Activated naive CD4-positive, alpha-beta T cell treated with anti-CD3 and anti-CD28 coated beads for 36 hours (primary cell): ENCODE measurements at places on chromosomes 11 and 22.

GRCh38 chr22:44186737-44187136 lies 6.0 kb downstream of the PARVG start:
- H3K36me3 ChIP-seq: peaks cover 10% of the 10 kb centered on the region
- no peak overlapping the region for H3K27ac ChIP-seq
- H3K27me3 ChIP-seq: no peaks in the 10 kb centered on the region
- peaks cover 16% of the 10 kb centered on the region for H3K4me1 ChIP-seq

- no peaks in the 10 kb centered on the region for H3K4me1 ChIP-seq
- H3K27ac ChIP-seq: no peak overlapping the region
- no peak for DNase-seq
- no peaks in the 10 kb centered on the region for H3K36me3 ChIP-seq
- peaks cover 18% of the 10 kb centered on the region for H3K27me3 ChIP-seq
Measured at GRCh38 chr11:79168530-79169110, 272.2 kb downstream of the TENM4 start.

GRCh38 chr11:43573233-43573632 lies 107.3 kb upstream of the HSD17B12 start:
- DNase-seq: peak; percentile 40
- H3K27me3 ChIP-seq: peaks cover 84% of the 10 kb centered on the region
- H3K36me3 ChIP-seq: no peaks in the 10 kb centered on the region

DNA sequence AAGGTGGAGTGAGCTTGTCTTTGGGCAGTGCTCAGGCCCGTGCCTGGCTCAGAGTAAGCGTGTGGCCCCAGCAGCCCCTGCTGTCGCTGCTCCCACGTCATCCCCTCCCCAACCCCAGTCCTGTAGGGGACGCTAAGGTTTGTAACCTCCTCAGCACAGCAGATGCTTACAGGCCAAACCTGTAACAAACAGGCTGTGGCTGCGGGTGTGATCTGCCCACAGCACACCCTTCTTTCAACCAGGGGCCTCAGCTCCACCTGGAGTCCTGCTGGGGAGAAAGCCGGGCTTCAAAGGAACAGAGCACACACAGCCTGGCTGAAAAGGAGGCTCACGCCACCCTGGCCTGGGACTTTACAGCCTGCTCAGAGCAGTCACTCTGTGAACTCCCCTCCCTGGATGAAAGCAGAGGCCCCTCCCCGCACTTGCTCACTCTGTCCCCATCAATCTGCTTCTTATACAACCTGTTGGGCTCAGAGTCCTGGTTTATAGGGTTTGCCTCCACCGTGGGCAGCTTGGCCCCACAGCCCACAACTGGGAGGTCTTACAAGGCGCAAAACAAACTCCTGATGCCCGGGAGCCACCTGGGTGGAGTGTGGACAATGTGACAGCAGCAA lies 54.3 kb downstream of the SCUBE1 start:
- no peak for DNase-seq
- H3K4me3 ChIP-seq: no peak overlapping the region
- no peaks in the 10 kb centered on the region for H3K27me3 ChIP-seq
- H3K36me3 ChIP-seq: no peaks in the 10 kb centered on the region
- peaks cover 2% of the 10 kb centered on the region for H3K4me1 ChIP-seq

DNA sequence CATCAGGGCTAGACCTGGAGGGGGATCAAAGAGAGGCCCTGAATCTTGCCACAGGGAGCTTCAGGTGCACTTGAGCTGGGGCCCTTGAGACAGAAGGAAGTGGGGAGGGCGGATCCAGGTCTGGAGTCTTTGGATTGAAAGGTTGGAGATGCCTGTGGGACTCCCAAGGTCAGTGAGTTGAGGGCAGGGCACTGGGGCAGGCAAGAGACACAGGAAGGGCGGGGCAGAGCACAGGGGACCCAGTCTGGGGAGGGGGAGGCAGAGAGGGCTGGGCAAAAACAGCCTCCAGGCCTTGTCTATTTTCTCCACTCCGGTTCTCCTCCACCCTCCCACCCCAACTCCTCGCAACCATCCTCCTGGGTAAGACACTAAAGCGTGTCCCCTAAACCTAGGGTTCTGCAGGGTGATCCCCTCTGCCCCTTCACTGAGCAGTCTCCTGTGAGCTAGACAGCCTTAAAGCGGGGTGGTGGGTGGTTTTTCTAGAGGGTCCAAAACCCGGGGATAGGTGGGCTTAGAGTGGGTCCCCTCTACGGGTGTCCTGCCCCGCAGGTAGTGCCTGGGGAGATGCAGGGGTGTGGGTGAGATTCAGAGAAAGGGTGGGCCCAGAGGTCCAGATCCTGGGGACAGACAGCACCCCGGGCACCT lies 38.6 kb upstream of the CELSR1 start:
- peaks cover 20% of the 10 kb centered on the region for H3K4me1 ChIP-seq
- peak overlapping the region; percentile 76 for H3K4me3 ChIP-seq
- no peaks in the 10 kb centered on the region for H3K36me3 ChIP-seq
- no peaks in the 10 kb centered on the region for H3K27me3 ChIP-seq
- H3K27ac ChIP-seq: peak overlapping the region; percentile 36

GRCh38 chr22:22721681-22722354 lies 77.4 kb downstream of the GGTLC2 start:
- DNase-seq: peak; percentile 64
- no peaks in the 10 kb centered on the region for H3K36me3 ChIP-seq
- H3K4me3 ChIP-seq: no peak overlapping the region
- no peak overlapping the region for H3K27ac ChIP-seq

DNA sequence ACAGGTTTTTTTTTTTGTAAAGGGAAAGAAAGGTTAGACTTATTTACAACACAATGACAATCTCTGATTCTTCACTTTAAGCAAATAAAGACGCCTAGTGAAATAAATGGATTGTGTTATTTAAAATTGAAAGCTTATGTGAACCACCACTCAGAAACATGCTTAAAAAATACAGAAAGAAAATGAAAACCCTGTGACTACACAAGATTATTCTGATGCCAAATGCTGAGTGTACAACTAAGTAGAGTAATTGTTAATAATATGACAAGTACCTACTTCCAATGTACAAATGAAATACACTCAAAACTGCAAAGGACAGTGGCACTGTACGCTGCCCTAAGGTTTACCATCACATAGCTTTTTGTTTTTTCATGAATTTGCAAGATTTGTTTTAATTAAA lies 1.0 kb downstream of the BLID start:
- DNase-seq: no peak
- no peak overlapping the region for H3K27ac ChIP-seq
- no peaks in the 10 kb centered on the region for H3K36me3 ChIP-seq
- H3K4me3 ChIP-seq: no peak overlapping the region
- no peaks in the 10 kb centered on the region for H3K4me1 ChIP-seq

DNA sequence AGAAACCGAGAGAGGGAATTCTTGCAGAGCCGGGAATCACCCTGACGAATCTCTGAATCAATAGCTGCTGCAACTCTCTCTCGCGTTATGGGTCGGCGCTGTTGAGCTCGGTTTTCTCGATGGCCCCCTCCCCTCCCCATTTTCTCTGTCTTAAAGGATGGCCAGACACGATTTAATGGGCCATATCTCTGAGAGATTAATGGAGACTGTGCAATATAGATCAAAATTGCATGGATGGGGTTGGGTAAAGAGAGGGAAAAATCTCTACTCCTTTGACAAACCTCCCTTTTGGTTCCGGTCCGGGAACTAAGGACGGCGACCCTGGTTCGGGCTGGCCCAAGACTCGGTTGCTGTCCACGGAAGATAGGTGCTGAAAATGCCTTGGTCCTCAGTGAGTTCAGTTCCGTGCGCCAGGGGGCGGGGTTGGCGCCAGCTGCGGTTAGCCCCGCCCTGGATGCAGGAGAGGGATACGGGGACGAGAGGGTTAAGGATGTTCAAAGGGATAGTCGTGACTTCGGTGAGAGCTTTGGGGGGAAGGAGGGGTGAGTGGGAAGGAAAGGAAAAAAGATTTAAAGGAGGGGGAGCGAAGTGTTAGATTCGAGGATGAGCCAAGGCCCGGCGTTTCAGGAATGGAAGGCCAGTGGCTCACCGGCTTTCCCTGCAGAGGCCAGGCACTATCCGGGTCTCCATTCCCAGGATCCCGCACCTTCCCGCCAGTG lies 103.6 kb upstream of the HSD17B12 start:
- peak; percentile 59 for DNase-seq
- no peak overlapping the region for H3K4me3 ChIP-seq
- peaks cover 88% of the 10 kb centered on the region for H3K27me3 ChIP-seq
- no peak overlapping the region for H3K27ac ChIP-seq

GRCh38 chr22:32761251-32761903 lies 40.1 kb upstream of the TIMP3 start:
- H3K27ac ChIP-seq: no peak overlapping the region
- peaks cover 2% of the 10 kb centered on the region for H3K4me1 ChIP-seq
- no peaks in the 10 kb centered on the region for H3K36me3 ChIP-seq
- DNase-seq: no peak

- no peak overlapping the region for H3K27ac ChIP-seq
- H3K27me3 ChIP-seq: no peaks in the 10 kb centered on the region
- no peak overlapping the region for H3K4me3 ChIP-seq
- DNase-seq: no peak
- no peaks in the 10 kb centered on the region for H3K36me3 ChIP-seq
- H3K4me1 ChIP-seq: no peaks in the 10 kb centered on the region
Measured at GRCh38 chr11:70134490-70134889, 56.4 kb downstream of the ANO1 start.

GRCh38 chr11:78194490-78194889 lies 5.8 kb downstream of the USP35 start:
- no peak overlapping the region for H3K4me3 ChIP-seq
- peak; percentile 22 for DNase-seq
- no peak overlapping the region for H3K27ac ChIP-seq
- peaks cover 46% of the 10 kb centered on the region for H3K4me1 ChIP-seq
- no peaks in the 10 kb centered on the region for H3K27me3 ChIP-seq

DNA sequence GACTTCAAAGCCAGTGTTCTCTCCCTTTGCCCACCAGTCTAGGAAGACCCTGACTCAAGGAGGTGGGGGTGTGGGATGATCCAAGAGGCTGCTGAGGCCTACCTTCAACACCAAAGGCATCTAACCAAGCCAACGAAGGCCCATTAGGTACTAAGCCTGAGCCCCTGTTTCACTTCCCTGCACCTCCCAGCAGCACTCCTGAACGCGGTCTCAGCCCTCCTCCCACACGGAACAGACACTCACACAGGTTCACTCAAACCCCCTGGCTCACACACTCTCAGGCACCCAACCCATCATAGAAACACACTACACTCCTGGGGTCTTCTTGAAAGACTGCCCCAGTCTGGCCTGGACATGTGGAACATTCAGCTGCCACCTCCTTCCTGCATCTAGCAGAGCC lies 40.7 kb downstream of the SLC22A12 start:
- no peaks in the 10 kb centered on the region for H3K4me1 ChIP-seq
- H3K4me3 ChIP-seq: no peak overlapping the region
- no peak for DNase-seq
- H3K27ac ChIP-seq: no peak overlapping the region
- H3K36me3 ChIP-seq: no peaks in the 10 kb centered on the region

DNA sequence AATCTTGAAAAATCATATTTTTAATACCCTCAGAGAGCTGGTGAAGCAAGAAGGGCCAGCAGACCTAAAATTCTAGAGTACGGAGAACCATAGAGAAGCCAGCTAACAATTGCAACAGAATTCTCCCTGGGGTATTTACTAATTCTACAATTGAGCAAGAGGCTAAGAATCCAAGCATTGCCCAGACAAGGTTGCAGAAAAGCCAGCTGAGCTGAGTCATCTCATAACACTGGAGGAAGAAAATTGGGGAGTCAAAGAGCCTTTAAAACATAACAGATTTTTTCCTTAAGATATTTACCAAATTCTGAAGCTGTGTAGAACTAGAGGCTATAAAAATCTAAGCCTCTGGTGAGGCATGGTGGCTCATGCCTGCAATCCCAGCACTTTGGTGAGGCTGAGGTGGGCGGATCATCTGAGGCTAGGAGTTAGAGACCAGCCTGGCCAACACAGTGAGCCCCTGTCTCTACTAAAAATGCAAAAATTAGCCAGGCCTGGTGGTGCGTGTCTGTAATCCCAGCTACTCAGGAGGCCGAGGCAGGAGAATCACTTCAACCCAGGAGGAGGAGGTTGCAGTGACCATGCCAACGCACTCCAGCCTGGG lies 13.6 kb upstream of the TMEM216 start:
- H3K27ac ChIP-seq: no peak overlapping the region
- H3K4me1 ChIP-seq: no peaks in the 10 kb centered on the region
- peaks cover 18% of the 10 kb centered on the region for H3K36me3 ChIP-seq
- DNase-seq: no peak
- H3K4me3 ChIP-seq: no peak overlapping the region

DNA sequence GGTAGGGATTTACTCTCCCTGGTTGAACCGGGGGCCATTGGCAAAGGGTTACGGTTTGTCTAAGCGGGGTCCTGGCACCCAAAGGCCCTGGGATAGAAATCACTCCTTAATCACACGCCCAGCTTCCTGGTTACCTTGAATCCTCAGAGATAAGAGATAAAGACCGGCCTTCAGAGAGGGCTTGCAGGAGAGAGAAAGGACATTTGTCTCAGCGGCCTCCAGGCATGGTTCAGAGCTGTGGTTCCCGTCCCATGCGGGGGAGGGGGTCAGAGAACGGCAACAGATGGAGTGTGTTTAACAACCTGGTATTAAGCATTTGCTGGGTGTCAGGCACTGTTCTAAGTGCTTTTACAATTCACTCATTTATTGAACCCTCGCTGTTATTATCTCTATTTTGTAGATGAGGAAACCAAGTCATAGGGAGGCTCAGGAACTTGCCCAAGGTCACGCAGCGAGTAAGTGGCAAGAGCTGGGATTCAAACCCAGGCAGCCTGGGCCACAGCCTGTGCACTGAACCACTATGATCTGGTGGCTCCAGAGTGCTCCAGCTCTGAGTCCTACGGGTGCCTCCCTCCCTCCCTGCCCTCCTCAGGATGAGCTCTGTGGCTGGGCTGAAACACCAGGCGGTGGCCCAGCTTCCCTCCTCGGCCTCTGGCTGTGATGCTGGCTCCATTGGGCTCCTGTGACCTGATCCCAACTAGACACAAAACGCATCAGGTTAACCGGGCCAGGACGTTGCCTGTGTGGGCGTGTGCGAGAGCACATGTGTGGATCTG lies 18.6 kb downstream of the LRRC10B start:
- H3K4me3 ChIP-seq: no peak overlapping the region
- no peaks in the 10 kb centered on the region for H3K4me1 ChIP-seq
- no peaks in the 10 kb centered on the region for H3K36me3 ChIP-seq
- no peak for DNase-seq
- peaks cover 4% of the 10 kb centered on the region for H3K27me3 ChIP-seq

GRCh38 chr11:82924522-82925224 lies 23.1 kb downstream of the DDIAS start:
- H3K4me3 ChIP-seq: no peak overlapping the region
- H3K36me3 ChIP-seq: peaks cover 58% of the 10 kb centered on the region
- H3K27ac ChIP-seq: no peak overlapping the region
- no peak for DNase-seq
- H3K4me1 ChIP-seq: peaks cover 40% of the 10 kb centered on the region
- H3K27me3 ChIP-seq: no peaks in the 10 kb centered on the region

GRCh38 chr22:49117486-49117885 lies 710.2 kb downstream of the BRD1 start:
- no peaks in the 10 kb centered on the region for H3K4me1 ChIP-seq
- H3K27me3 ChIP-seq: no peaks in the 10 kb centered on the region
- no peaks in the 10 kb centered on the region for H3K36me3 ChIP-seq
- no peak overlapping the region for H3K27ac ChIP-seq
- DNase-seq: no peak

- H3K27ac ChIP-seq: no peak overlapping the region
- H3K27me3 ChIP-seq: no peaks in the 10 kb centered on the region
- no peak for DNase-seq
- no peak overlapping the region for H3K4me3 ChIP-seq
- peaks cover 4% of the 10 kb centered on the region for H3K4me1 ChIP-seq
Measured at GRCh38 chr11:33449798-33450197, 192.6 kb downstream of the HIPK3 start.

- no peak for DNase-seq
- H3K27ac ChIP-seq: no peak overlapping the region
- no peaks in the 10 kb centered on the region for H3K4me1 ChIP-seq
- no peak overlapping the region for H3K4me3 ChIP-seq
- peaks cover 8% of the 10 kb centered on the region for H3K27me3 ChIP-seq
- no peaks in the 10 kb centered on the region for H3K36me3 ChIP-seq
Measured at GRCh38 chr11:12042215-12042676, 33.8 kb upstream of the DKK3 start.
